Uterus (tissue), 4 donors: ENCODE measurements at places on chromosomes 12 and 14. TPM values are rescaled to one million over a fixed set of nuclear protein-coding genes. Genes with fewer than 3 reads are reported as not detected.

DNA sequence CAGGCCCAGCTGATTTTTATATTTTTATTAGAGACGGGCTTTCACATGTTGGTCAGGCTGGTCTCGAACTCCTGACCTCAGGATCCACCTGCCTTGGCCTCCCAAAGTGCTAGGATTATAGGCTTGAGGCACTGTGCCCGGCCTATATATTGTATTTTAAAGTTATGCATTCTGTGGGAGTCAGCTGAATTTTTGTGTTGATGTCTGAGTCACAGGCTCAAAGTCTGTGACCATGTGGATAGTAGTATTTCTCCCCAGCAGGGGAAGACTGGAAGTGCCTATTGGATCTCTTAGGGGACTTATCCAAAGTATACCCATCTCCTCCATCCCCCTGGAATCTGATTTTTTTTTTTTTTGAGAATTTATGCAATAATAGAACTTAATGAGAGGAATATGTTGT lies 43.8 kb upstream of the ATF1 start:
- DNase-seq, result no peak

Gene MGAT2
- 24.6 TPM for total RNA-seq

Gene PLA2G1B
- total RNA-seq, result not detected

GRCh38 chr14:21833836-21834235 lies 160.2 kb upstream of the OR4E1 start:
- no peak for DNase-seq

DNA sequence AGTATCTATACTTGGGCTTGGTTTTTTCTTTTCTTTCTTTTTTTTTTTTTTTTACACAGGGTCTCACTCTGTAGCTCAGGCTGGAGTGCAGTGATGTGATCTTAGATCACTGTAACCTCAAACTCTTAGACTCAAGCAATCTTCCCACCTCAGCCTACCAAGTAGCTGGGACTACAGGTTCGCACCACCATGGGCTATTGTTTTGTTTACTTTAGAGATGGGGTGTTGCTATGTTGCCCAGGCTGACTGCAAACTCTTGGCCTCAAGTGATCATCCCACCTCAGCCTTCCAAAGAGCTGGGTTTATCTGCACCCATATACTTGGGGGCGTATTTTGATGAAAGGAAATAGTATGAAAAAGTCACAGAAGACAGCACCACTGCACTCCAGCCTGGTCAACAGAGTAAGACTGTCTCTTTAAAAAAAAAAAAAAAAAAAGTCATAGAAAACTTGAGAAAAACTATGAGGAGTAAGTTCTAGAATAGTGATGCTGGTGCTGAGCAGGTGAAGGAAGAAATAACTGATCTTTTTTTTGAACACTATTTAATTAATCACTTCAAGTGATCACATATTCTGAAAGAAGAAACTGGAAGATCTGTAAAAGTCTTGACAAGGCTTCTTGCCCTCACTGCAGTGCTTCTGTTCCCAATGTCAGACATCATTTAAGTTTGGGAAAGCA lies 53.8 kb upstream of the NPFF start:
- DNase-seq, result no peak

Gene INHBC
- total RNA-seq, result not detected

DNA sequence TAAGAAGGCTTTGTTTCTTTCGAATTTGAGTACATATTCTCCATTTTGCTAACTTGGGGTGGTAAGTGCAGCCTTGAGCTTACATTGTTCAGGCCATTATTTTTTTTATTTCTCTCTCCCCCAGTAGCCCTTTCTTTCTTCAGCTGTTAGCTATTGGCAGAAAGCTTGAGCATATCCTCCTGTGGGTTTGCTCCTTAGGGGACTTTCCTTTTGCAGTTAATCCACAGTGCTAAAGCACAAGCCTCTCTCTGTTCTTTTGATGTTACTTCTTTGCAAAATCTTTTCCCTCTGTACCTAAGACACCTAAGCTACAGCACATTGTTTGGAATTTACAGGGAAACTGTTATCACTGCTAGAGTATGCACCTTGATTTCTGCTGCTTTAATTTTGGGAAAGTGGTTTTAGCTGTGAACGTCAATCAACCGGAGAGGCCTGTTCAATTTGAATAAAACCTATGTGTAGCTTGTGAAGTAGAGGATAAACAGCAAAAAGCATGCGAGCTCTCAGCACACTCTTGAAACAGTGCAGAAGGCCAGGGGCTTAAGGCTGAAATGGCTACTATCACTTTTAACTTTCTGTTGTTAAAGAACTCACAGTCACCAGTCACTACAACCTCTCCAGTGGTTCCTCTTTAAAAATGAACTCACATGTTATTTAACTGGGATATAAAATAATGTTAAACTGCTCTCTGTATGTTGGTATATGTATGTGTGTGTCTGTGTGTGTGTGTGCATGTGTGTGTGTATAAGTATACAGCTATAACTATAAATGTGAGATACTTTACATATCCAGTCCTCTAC lies 139.2 kb downstream of the PDZRN4 start:
- no peak for DNase-seq

- no peak for DNase-seq
Observed at GRCh38 chr12:132020292-132020691, 70.5 kb downstream of the EP400 start.

DNA sequence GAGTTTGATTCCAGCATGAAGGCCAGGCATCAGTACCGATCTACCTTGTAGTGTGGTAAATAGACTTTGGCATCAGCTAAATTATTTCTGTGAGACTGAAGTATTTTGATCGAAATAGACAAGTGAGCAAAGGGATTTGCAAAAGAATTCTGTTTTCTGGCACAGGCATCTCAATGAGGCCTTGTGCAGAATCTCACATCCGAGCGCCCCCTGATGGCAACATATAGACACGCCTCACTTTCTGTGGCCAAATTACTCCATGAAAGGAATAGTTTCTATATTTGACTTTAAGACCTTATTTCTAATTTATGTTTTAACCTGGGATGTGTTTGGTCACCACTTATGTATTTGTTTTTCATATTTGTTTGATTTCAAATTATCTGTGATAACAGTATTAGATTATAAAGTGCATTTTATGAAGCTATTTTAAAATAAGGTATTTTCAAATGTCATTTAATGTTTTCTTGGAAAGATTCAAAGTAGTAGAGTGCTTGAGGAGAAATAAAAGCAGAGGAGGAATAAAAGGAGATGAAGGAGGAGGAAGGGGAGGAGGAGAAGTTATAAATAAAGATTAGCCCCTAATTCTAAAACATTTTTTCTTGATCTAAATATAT lies 731.9 kb downstream of the NRXN3 start:
- no peak for DNase-seq

- no peak for DNase-seq
Observed at GRCh38 chr12:68175557-68176061, 16.1 kb upstream of the IFNG start.

Gene SLC6A12
- 0.28 TPM for total RNA-seq

DNA sequence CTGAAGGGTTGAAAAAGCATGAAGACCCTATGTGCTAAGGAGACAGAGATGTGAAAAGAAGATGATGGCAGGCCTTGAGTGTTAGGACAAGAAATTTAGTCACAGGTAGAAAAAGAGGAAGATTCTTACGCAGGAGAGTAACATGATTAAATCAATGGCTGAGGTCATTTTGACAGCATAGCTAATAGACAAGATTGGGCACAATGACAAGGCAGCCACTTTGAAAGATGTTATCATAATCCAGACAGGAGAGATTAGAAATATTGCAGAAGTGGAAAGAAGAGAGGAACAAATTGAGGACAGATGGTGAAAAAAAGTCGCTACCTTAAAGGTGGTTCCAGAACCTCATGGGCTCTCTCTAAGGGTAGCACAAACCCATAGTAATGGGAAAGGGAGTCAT lies 228.8 kb upstream of the DDHD1 start:
- no peak for DNase-seq

Gene ASB2
- 30.2 TPM for total RNA-seq

- DNase-seq, result peak; percentile 94
Observed at GRCh38 chr12:108305520-108305919, 33.6 kb downstream of the CMKLR1 start.

GRCh38 chr12:1811281-1811947 lies 9.0 kb upstream of the LRTM2 start:
- no peak for DNase-seq

Gene VDR
- total RNA-seq, result 0.69 TPM

Gene DGLUCY
- total RNA-seq, result 68.0 TPM

Gene AQP5
- 2.3 TPM for total RNA-seq

DNA sequence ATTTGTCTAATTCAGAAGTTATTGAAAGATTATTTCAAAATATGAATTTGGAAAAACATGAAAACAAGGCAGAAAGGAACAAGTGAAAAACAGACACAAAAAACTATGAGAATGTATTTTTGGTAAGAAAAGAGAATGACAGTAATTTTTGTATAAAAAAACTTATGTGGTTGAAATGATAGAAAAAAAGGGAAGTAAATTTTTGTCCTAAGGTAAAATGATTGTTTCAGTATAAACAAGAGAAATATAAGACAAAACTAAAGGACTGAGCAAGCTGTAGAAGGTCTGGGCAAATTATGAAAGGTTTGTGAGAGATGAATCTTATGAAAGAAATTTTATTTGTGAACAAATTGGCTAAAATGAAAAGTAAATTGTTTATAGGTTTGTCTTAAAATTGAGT lies 44.6 kb downstream of the CEP83 start:
- no peak for DNase-seq

Gene PZP
- 0.79 TPM for total RNA-seq

DNA sequence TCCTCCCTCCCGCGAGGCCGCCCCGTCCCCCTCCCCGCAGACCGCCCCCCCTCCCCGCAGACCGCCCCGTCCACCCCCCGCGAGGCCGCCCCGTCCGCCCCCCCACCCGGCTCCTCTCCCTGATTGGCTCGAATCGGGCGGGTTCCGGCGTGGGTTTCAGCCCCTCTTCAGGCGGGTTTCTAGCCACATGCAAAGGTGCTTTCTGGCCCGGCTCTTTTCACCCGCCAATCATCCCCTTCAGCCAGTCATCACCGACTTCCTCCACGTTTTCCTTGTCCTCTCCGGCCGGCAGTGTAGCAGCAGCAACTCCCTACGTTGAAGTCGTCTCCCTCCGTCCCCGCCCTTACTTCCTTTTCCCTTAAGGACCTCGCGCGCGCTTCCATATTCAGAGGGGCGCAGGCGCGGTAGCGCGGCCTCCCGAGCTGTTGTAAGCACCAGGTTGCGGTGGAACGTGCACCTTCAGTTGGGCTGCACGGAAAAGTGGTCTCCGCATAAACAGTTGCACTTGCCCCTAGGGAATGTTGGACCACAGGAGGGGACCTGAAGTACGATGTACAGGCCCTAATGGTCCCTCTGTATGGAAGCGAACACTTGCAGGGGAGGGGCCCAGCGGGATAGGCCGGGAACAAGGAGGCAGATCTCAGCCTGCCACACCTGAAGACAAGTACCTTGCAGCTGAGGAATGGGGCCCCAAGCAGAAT lies 44.6 kb upstream of the ESR2 start:
- peak; percentile 97 for DNase-seq

Gene RERG
- 167 TPM for total RNA-seq

Gene AICDA
- not detected for total RNA-seq

DNA sequence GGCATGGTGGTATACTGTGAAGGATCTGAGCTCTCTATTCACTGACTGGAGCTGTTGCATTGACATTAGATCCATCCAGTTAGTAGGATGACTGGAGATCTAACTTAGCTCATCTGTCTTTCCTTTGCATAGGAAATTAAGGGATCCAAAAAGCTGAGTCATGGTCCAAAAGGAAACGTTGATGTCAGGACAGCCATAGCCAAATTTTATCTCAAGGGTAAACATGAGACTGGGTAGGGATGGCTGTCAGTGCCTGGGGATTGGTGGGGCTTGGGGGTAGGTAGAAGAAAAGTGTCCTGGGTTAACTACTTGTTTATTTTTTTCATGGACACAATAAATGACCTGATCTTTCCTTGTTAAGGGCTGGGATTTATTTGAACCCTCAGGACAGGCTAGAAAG lies 4.6 kb downstream of the FAM177A1 start:
- no peak for DNase-seq

- no peak for DNase-seq
Observed at GRCh38 chr12:57270966-57271470, 20.0 kb upstream of the STAC3 start.

Gene NRL
- total RNA-seq, result 1.2 TPM
